ENCODE measurements at places on chromosomes 3 and 15.

DNA sequence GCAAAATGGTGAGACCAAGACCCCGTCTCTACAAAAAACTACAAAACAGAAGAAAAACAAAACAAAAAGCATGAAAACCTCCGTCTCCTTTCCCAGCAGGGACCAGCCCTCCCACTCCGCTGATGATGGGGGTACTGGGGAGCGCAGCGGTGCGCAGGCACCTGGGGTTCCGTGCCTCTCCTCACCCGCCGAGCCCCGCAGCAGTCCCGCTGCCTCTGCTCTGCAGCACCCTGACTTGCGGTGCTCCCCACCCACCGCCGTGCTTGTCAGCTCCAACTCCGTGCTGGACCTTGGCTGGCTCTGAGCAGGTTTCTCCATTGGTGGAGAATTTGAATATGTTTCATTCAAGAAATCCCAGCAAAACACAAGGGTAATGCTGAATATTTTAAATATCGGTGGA is 46.7 kb upstream of the ATP10A start:
- no peak for DNase-seq

- DNase-seq, result peak; percentile 33
Measured at GRCh38 chr3:46895204-46895660, 17.7 kb downstream of the PTH1R start.

DNA sequence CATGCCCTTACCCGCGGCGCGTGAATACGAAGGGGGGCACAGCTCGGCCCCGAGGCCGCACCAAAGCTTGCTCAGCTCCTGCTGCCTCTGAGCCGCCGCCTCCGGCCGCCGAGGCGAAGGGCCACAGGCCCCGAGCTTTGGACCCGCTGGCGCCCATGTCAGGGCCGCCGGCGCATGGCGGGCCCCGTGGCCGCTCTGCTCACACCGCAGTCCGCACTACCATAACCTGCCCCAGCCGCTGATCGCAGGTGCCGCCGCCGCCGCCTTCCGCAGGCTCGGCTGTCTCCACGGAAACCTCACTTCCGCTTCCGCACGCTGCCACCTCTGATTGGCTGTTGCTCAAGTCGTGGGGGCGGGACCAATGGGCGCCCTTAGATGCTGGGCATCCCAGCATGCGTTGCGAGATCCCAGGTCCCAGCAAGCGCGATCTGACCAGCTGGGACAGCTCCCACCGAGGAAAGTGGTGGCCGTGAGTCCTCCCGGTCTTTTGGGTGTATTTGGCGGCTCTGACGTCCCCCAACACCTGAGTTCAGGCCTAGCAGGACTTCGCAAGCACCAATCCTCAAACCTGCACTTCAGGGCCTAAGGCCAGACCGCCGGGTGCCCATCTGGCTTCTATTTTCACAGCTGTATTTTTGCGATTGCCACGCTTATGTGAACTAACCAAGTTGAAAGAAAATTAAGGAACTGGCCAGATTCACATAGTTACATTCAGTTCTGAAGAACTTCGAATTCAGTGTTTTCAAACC is at the start of gene TUSC2:
Gene TUSC2, minus strand, starts transcription at position 281 of the 749 bp plus-strand sequence. Its CDS starts 124 bp downstream, at position 157.
- peak; percentile 97 for DNase-seq

DNA sequence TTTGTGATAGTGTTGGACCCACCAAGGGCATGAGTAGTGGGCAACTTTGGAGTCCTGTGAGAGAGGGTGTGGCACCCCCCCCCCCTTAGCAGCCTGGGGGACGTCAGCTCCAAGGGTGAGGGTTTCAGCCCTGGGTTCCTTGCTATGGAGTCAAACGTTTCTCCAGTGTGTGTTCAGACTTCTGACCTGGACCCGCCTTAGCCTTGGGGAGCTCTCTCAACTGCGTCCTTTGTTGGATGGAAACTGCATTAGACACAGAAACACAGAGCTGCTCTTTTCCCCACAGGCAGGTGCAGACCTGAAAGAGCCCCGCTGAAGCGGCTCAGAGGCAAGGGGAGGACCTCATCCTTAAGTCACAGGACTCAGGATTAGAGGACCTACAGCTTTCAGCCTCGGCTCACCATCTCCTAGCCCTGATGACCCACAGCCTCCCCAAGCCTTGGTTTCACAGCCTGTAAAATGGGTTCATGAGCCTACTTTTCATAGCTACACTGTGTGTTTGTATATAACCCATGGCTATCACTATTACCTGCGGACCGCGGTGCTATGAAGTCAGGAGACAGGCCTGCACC is 19.9 kb downstream of the ZNF710 start:
- DNase-seq, result no peak

DNA sequence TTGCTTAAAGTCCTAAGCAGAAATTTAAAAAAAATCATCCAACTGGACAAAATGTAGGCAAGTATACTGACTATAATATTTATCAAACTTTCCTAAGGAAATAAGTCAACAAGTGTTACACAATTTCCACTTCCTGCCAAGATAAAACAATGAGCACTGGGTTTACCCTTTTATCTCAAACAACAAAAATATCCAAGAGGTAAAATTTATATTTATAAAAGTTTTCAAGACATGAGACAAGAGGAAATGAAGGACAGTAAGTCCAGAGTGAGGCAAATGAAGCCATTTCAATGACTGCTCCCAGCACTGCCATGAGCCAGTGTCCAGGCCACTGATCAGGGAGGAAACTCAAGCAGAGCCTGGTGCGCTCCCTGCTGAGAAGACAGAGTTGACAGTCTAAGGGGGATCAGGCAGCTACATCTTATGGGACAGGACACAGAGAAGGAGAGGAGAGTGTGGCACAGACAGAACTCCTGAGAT is 439.4 kb downstream of the RAP2B start:
- DNase-seq, result peak; percentile 21

DNA sequence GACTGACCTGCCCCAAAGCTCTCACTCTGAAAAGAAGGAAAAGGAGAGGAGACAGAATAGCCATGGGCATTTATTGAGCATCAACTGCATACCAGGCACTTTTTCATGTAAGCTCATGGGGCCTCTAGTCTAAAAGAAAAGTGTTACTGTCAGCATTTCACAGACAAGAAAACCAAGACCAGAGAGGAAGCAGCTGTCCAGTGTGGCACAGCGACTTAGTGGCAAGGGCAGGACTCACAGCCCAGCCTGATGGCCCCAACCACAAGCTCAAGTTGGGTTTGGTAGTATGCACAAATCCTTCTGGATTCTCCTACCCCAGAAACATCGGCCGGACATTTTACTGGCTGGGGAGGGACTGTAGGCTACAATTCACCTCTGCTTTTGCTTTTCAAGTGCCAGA is 5.8 kb downstream of the EFCC1 start:
- DNase-seq, result no peak

- peak; percentile 69 for DNase-seq
Measured at GRCh38 chr15:71748293-71748718, 62.0 kb upstream of the NR2E3 start.

- DNase-seq, result peak; percentile 97
Measured at GRCh38 chr3:150147776-150148175, 177.1 kb upstream of the PFN2 start.

- no peak for DNase-seq
Measured at GRCh38 chr3:186532598-186533072, 11.5 kb downstream of the CRYGS start.

DNA sequence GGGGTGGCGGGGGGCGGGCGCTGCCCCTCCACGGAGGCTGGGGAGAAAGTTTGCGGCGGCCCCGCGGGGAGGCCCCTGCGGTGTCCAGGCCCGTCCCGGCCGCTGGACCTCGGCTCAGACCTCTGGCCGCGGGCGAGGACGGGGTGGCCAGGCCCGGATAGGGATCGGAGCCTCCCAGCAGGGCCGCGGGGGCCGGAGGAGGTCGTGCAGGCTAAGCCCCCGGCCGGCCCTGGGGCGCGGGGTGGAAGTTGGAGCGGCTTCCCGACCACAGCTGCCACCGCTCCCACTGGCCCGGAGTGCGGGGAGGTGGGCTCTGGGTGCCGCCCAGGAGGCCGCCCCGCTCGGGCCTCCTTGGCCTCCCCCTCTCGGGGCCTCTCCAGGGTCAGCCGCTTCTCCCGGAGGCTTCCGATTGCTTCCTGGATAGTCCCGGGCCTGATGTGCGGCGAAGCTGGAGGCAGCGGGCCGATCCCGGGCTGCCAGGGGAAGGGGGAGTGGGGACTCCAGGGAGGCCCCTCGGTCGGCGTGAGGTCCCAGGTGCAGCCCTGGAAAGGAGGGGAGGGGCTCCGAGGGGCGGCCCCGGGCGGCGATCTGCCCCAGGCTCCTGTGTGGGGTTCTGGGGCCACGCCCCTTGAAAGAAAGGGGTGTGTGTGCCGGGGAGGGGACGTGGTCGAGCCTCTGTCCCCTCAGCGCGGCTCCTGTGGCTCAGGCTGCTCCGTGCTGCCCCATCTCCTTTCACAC is 907 bp downstream of the PLXNA1 start:
- DNase-seq, result peak; percentile 31

GRCh38 chr15:38863381-38863780 is 298.8 kb upstream of the RASGRP1 start:
- DNase-seq, result no peak

- DNase-seq, result no peak
Measured at GRCh38 chr15:67855842-67856241, 16.0 kb upstream of the RNU6-1 start.

- no peak for DNase-seq
Measured at GRCh38 chr3:176992565-176992964, 204.7 kb downstream of the TBL1XR1 start.

GRCh38 chr3:171407759-171408158 is 52.4 kb downstream of the TNIK start:
- peak; percentile 92 for DNase-seq

GRCh38 chr15:30921781-30922479 is 18.2 kb downstream of the FAN1 start:
- DNase-seq, result peak; percentile 20

GRCh38 chr3:160171813-160172212 is 53.4 kb upstream of the C3orf80 start:
- DNase-seq, result no peak

DNA sequence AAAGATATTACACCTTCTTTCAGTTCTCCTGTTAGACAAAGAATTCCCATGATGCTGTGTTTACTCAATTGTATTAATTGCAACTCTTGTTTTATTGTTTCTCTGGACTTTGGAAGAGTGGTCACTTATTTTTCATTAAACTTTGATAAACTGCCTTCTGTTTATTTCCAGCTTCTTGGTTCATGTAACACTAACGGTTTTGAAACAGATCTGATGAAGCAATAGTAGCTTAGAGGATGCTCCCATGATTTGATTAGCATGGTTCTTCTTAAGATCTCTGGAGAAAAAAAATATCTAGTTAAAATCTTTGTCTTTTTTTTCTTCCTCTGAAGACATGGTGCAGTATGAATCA is 90.1 kb downstream of the FNDC3B start:
- DNase-seq, result no peak

DNA sequence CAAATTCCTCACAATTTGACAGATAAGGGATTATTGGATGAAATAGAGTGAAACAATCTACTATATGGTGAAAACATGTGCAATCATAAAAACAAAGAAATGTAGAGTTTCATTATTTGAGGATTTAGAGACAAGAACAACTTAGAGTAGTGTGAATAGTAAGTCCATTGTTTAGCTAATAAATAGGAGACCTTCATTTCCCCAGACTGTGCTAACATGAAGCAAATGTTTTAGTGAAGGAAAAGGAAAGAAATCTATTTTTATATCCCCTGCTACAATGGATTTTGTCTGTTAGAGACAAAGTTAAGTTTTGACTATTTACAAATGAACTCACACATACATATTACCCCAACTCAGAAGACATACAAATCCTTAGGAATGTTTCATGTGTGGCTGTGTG is 77.8 kb downstream of the EFL1 start:
- DNase-seq, result no peak

GRCh38 chr15:64141798-64142512 is 9.6 kb upstream of the SNX22 start:
- DNase-seq, result no peak

DNA sequence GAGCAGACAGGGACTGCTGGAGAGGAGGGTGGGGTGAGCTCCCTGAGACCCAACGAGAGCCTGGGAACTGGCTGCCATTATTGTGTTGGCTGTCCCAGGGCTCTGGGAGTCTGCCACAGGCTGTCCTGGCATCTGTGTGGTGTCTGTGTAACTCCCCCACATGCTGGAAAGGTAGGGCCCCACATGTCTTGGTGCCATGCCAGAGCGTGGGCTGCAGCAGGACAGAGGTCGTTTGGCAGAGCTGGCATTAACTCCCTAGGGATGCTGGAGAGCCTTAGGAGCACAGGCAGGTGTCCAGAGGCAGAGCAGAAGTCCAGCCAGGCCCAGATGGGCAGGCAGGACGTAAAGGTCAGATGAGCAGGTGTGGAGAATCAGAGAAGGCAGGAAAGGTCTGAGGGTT is 9.7 kb downstream of the TIMP4 start:
- DNase-seq, result no peak

DNA sequence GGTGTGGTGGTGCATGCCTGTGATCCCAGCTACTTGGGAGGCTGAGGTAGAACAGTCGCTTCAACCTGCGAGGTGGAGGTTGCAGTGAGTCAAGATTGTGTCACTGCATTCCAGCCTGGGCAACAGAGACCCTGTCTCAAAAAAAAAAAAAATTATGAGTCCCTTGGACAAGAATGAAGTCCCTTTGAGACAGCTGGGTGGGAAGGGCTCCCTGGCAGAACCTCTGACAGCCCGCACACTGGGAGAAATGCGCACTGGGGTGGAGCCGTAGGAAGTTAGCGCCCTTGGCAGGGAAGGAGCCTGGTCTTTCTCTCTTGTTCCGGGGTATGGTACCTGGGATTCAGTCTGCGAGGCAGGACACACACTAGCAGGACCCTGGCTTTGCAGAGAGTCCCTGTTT is 51.4 kb downstream of the SLC30A4 start:
- DNase-seq, result no peak

DNA sequence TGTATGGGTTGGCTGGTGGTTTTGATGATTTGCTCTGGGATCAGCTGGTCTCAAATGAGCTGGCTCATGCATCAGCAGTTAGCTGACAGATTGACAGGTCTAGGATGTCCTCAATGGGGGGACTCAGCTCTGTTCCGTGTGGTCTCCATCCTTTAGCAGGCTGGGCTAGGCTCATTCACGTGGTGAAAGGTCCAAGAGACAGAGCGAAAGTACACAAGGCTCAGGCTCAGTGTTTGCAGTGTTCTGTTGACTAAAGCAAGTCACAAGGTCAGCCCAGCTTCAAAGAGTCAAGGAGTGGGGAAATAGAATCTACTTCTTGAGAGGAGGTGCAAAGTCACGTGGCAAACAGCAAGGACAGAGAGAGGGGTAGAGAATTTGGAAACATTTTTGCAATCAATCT is 126.5 kb upstream of the CMC1 start:
- no peak for DNase-seq

- DNase-seq, result no peak
Measured at GRCh38 chr3:158953131-158953530, 151.3 kb downstream of the MFSD1 start.

DNA sequence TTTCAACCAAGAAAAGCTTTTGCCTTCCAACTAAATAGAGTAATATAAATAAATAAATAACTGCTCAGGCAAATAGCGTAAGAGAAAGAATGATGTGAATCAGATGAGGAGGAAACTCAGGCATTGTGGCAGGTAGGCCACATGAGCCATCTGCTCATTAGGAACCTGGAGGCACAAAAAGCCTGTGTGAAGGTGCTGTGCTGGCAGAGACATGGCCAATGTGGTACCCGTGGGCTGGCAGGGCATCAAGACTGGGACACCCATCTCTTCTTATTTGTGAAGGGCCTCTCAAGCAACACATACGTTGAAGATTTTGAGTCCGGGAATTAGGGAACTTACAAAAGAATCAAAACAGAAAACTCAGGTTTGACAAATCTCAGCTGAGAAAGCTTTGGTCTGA is 9.5 kb downstream of the ANKRD34C start:
- no peak for DNase-seq
